ENCODE measurements at places on chromosomes 7 and 10.

DNA sequence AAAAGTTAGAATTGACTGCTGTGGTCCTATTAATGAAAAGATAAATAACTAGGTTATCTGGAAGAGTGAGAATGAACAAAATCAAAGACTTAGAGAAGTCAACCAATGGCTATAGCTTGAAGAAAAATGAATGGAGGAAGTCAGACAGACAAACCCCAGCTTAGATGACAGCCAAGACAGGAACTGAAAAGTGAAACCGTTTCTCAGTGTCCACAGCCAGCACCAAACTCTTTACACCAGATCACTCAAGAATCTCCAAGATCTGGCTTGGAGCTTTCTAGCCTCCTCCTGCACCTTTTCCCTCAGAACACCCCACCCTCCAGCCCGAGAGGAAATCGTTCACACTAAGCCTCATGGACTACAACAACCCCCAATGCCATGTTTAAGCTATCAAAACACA is 167.0 kb downstream of the SFMBT2 start:
- DNase-seq: no peak

GRCh38 chr7:120709972-120710320 is 148.0 kb downstream of the TSPAN12 start:
- no peak for DNase-seq

DNA sequence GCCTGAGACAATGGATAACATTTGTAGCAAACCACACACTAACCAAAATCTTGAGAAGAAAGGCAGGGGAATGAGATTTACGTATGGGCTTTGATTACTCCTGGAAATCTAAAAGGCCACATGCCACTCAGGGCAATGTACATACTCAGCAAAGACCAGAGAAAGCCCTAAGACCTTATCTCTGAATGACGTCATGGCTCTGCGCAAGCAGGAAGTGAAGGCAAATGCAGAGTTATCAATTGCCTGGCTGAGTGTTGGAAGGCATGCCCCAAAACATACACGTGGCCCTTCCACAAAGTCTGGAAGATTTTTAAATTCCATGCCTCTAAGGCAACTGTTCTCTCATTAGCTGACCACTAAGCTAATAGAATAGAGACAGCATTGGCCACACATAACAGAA is 90.9 kb upstream of the NRBF2 start:
- DNase-seq: peak; percentile 27

GRCh38 chr10:80924063-80924952 is 386.6 kb downstream of the SH2D4B start:
- DNase-seq: peak; percentile 80

Data from trophoblast cell (in vitro differentiated cells and primary cell).